Cardiac muscle cell (in vitro differentiated cells and primary cell): ENCODE measurements at places on chromosomes 4 and X.

- DNase-seq = no peak
These were observed 149.1 kb upstream of the USP38 start for GRCh38 chr4:143035661-143036060.

DNA sequence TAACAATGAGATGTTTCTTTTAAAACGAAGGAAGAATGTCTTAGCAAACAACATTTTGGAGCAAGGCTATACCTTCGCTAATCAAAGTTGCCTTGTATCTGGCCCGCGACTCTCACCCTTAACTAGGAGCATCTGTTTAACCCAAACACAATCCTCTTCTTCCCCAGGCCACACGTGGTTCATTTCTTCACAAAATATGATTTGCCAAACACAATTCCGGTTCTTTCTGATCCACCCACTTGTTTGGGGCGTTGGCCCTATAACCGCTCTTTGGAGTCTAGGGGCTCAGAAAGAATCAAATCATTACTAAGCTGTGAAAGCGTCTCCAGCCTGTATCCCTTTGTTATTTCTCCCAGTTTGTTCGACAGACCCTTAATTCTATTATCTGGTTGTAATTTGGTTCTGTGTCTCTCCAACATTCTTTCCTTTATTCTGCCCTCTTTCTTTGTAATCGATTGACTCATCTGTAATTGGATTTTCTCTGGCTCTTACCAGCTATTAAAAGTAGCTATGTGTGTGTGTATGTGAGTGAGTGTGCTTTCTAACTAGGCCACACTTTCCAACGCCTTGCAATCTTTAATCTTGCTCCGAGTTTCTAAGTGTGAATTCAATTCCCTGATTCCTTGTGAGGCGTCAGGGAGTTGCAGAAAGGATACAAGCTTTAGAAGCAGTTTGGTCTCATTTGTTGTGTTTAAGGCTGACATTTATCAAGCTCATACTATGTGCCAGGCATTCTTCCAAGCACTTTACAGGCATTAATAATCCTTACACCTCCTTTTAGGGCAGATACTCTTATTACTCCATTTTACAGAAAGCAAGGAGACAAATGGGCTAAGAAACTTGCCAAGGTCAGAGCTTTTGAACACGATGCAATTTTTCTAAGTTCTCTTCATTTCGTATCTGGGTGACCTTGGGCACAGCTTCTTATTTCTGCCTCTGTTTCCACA is 138.6 kb upstream of the CPEB2 start:
- no peak for DNase-seq

GRCh38 chr4:19402581-19403065 is 849.1 kb upstream of the SLIT2 start:
- DNase-seq = no peak

DNA sequence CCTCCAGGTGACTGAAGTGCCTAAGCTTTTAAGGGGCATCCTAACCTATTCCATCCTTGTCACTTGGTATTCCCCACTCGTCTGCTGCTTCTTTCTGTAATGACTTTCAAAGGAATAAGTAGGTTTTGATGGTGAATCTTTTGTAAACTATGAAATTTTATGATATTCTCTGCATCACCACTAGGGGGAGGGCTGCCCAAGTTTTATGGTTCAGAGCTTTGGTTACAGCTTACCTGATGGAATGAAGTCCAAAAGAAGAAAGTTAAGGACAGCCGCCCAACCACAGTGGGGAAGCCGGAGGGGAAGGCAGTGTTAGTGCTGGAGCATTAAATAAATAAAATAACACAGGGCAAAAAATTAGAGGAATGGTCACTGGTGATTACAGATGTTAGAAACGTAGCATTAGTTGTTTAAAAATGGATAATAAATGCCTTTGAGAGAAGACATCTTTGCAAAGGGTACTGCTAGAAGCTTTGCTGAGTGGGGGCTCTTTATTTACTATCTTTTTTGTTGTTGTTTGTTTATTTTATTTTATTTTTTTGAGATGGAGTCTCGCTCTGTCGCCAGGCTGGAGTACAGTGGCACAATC is 204.9 kb downstream of the GBA3 start:
- peak; percentile 55 for DNase-seq

GRCh38 chr4:5746250-5746649 is 35.2 kb downstream of the EVC start:
- no peak for DNase-seq

DNA sequence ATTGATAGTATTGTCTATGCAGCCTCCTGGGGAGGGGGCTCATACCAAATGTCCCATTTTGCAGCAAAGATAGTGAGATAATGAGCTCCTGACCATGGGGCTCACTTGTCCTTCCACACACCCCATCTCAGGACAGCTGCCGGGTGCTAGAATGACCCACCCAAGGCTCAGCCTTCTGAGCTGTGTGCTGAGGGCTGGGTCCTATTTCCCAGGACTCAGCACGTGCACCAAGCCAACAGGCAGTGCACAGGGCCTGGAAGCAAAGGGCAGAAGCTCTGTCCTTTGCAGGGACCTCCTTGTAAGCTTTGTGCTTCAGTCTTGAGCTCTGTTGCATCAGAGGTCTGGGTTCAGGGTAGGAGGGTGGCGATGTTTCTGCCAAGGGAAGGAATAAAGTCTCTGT is 11.2 kb upstream of the ABLIM2 start:
- no peak for DNase-seq

GRCh38 chrX:136200466-136200865 is 50.7 kb downstream of the MAP7D3 start:
- DNase-seq = peak; percentile 36

- no peak for DNase-seq
These were observed 30.8 kb downstream of the DOK7 start for GRCh38 chr4:3493720-3494461.

DNA sequence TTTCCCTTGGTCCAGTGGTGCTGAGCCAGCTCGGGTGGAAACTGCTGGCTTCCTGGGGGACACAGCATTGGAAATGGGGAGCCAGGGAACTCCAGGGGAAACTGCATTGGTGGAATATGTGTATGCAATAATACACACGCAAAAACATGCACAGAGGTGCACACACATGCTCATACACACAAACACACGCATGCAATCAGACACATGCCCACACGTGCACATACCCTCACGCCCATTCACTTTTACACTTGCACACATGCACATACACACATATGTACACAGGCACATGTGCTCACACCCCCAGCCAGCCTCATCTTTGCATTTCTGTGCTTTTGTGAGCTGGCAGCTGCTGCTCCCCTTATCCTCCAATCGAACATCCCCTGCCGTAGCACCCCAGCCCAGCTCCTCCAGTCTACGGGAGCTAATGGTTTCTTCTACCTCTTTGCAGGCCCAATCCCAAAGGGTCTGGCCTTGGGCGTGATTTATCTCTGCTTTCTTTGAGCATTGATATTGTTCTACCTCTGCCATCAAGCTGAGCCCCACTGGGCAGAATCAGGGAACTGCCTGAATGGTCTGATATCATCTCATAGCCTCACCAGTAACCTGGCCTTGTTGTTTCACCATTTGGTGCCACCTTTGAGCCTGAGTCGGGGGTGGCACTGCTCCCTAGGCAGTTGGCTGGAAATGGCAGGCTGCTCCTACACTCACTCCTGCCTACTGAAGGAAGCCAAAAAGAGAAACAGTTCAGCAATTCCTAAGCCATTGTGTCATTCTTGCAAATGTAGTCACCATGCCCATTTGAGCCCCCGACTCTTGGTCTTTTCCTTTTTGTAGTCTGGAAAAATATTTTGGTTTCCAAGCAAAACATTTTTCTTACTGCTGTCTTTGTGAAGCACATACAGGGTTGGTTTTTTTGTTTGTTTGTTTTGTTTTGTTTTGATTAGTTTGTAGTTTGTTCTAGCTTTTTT is 104.4 kb upstream of the MAMLD1 start:
- DNase-seq = no peak

DNA sequence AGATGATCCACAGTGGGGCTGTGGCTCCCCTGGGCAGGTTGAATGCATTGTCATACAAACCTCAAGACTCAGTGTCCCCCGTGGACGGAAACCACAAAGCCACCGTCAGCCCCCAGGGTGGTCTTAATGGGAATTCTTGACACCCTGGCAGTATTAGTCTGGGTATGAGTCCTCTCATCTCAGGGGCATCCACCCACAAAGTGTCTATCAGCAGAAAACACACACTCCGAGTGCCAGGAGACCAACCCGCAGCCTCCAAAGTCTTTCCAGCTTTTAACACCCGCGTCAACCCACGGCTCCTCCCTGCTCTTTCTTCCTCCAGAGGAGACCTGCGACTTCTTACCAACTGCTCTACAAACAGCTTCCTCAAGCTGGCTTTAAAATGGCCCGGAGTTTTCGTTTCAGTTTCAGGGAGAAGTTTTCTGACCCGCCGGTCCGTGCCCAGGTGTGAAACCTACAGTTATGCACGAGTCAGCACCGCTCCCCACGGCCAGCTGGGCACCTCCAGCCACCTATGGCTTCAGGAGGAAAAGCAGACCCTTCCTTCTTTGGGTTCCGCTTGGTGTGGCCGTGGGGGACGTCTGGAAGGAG is 14.4 kb upstream of the ASMTL start:
- no peak for DNase-seq

GRCh38 chrX:152614791-152615190 is 22.9 kb upstream of the GABRQ start:
- DNase-seq = no peak

GRCh38 chr4:5711479-5712184 is 631 bp downstream of the EVC start:
- peak; percentile 50 for DNase-seq

DNA sequence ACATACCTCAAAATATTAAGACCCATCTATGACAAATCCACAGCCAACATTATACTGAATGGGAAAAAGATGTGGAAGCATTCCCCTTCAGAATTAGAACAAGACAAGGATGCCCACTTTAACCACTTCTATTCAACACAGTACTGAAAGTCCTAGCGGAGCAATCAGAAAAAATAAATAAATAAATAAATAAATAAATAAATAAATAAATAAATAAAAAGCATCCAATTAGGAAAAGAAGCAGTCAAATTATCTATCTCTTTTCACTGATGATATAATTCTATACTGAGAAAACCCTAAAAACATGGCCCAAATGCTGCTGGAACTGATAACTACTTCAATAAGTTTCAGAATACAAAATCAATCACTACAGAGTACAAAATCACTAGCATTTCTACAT is 67.5 kb downstream of the PRR32 start:
- DNase-seq = no peak

- no peak for DNase-seq
These were observed 131.6 kb downstream of the CEP135 start for GRCh38 chr4:56080384-56080783.

DNA sequence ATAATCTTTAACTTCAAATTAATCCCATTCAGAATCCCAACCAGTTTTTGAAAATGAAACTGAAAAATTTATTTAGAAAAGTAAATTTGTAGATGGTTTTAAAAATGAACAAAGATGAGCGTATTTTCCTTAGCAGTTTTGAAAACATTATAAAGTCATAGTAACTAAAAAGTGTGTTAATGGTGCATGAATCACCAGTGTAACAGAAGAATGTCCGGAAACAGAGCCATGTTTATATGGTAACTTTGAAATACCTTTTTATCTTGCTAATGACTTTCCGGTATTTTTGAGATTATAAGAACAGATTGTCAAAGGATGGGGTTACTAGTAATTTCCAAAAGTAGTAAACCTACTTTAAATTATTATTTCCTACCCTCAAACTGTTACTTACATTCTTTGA is 145.9 kb downstream of the IRS4 start:
- DNase-seq = no peak

GRCh38 chr4:73487233-73487632 is 5.7 kb downstream of the AFM start:
- no peak for DNase-seq

DNA sequence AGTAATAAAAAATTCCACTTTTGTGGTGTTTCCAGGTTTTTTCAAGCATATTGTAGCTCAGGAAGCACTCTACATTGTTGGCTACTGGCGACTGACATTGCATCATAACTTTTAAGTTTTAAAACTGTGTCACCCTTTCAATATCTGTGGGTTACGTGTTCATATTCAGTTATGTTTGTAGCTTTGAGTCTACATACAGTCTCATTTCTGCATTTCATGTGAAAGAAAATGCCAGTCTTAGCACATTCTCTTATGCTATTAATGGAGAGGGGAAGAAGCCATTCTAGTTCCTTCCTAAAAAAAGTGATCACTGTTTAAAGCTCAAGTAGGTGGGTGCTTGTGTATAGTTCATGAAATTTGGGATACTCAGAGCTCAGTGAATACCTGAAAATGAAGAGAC is 38.1 kb downstream of the DIAPH2 start:
- DNase-seq = no peak

- no peak for DNase-seq
These were observed 92.7 kb downstream of the AFF2 start for GRCh38 chrX:148593146-148593545.

DNA sequence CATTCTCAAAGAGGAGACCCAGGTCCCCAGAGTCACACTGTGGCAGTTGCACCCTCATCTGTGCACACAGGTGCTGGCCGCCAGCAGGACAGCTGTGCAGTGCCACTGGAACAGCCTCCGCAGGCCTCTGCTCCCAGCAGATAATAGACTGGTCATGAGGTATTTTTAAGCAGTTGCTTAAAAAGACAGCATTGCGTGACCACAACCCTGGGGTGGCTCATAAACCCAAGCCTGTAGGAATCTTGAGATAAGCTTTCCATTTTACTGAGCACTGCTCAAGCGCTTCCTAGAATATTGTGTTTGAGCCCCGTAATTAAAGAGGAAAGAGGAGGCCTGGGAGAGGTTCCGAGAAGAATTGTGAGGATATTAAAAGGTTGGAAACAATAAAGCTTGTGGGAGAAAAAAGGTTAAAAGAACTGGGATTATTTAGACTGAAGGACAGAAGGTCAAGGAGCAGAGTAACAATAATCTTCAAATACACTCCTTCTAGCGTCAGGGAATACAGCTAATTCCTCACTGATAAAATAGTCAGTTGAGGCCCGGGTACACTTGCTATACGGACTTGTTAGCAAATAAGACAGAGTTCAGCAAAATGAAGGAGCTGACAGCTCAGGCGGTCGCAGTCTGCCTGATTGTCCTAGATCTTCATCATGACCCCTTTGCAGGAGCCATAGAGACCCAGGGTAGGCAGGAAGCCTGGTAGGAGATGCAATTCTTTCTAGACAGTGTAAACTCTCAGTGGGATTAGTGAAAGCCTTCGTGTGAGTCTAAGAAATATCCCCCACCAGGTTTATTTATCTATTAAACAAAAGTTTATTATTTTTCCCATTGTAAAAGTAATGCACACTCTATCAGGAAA is 86.2 kb upstream of the KIT start:
- no peak for DNase-seq

DNA sequence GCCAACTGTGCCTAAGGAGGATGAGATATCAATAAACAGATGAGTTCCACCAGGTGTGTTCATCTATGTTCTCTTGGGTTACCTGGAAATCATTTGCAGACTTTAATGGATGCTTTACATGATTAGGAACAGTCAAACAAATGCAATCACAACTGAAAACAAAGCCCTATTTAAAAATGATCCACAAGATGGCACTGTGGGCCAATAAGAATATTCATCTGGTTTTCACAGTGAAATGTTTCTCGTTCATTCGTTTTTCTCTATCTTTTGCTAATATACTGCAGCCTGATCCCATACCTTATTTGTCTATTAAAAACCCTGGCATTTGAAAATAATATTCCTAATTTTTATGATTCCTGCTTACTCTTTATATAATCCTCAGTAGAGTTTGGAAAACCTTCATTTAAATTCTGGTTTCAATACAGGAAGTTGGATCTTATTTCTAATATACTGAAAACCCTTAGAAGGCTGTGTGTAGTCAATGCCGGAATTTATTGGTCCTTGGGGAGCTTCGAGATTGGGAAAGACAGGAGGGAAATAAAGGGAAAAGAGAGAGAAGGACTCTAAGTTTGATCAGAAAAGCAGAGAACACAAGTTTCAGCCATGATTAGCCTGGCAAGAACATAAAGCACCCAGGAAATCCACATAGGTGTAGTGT is 63.8 kb upstream of the TAPT1 start:
- DNase-seq = peak; percentile 44
